ENCODE measurements at places on chromosomes 5 and 9.
A peak's percentile ranks its signal among the peaks of the same experiment; 100 is the strongest.

GRCh38 chr5:16461026-16461425 is 4.6 kb downstream of the ZNF622 start:
- DNase-seq: no peak

DNA sequence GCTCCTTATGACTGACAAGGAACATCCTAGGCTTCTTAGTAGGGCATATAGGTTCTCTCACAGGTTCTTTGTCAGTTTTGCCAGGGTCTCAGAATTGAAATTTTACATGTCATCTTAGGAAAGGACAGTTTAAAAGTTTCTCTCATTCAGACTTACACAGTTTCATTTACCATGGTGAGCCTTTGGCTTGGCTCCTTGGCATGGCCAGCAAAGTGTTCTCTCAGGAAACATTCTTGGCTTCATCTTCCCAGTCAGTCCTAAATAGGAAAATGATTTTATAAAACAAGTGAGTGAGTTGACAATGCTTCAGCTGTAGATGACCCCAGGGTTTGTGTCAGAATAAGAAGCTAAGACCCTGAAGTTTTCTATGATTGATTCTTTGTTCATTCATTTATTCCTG is 191.6 kb downstream of the PCSK5 start:
- DNase-seq: no peak

DNA sequence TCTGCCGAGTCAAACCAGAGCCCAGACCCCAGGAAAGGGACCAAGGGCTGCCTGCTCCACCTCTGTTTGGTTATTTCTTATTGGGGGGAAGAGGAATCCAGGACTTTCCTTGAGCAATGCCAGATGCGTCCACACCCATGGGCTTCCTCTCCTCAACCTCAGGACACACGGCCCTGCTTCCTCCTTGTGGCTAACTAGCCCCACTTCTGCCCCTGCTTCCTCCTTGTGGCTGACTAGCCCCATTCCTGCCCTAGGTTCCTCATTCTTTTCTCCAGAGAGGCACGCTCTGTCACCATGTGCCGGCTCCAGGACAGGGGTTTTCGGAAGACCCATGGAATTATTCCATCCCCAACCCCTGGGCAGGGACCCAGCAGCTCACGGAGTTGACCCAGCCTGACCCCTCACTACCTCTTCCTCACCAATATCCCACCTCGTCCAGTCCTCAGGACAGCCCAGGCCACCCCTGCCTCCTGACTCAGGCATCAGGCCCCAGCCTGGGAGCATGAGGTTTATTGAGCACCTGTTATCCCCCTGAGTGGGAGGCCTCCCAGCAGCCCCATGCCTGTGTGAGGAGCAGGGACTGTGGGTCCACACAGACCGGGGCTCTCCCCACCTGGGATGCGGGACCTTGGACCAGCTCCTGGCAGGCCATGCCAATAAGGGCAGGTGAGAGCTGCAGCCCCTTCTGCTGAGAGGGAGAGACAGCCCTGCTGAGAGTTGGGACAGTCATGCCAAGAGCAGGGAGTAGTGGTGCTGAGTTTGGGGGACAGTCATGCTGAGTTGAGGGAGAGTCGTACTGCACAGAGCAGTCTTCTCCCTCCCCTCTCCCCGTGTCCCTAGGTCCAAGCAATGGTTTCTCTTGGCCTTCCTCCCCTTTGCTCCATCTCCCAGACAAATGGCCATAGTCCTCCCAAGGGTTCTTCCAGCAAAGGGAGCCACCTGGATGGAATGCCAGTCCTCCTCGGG is 11.8 kb upstream of the FCN1 start:
- no peak for DNase-seq

- no peak for DNase-seq
Observed at GRCh38 chr5:124393584-124394379, 352.7 kb downstream of the ZNF608 start.

DNA sequence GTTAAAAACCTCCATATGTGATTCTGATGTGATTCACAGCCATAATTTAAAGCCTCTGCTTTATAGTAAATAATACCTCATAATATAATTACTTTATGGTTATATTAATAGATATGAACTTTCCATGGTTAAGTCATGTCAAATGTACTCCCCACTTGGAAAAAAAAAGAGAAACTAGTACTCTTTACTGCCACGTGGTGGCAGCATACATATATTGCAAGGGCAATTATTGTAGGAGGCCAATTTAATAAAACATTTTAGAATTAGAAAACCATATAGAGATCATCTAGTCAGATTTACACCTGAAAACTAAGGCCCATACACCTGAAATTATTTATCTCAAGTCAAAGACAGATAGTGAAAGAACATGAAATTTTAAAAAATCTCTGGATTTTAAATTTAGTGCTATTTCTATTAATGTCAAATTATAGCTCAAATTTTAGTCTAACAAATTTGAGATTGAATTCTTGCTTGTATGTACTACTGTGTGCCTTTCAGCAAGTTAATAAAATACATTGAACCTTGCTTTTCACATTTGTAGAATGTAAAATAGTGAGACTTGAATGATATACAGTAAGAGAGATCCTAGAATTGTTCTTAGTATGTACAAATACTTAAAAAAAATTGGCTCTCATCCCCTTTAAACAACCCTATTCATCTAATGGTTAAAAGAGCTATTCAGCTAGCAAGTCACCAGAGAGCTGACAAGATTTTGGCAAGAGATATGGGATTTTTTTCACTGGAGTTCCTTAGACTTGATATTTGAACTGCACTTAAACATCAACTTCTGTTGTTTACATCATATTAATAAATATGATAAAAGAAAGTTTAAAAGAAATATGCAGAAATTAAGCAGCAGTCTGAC is 603.8 kb downstream of the TLE4 start:
- no peak for DNase-seq

- DNase-seq: no peak
Observed at GRCh38 chr5:56625541-56625940, 189.8 kb upstream of the MAP3K1 start.

- no peak for DNase-seq
Observed at GRCh38 chr5:172395483-172395882, 58.8 kb downstream of the SH3PXD2B start.

GRCh38 chr5:127609957-127610356 is 38.9 kb upstream of the CTXN3 start:
- DNase-seq: no peak

DNA sequence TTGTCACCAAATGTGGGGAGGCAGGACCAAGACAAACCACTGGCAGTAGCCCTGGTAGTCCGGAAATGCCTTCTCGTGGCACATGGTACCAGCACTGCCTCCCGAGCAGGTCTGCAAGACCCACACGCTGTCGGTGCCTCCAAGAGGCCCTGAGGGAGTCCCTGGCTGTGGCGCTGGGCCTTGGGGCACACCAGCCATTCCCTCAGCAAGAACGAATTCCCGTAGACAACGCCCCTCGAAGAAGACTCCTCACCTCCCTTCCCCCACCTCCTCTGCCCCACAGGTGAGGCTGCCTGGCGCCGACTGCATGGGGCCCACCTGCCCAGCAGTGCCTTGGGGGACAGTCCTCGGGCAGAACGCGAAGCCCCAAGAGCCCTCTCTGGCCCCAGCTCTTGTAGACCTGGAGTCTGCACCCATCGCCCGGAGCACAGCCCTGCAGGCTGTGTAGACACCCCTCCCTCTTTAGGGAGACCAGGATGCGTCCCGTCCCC is 56.0 kb downstream of the EXD3 start:
- no peak for DNase-seq

- DNase-seq: no peak
Observed at GRCh38 chr9:34759432-34760134, 49.6 kb upstream of the CCL21 start.

GRCh38 chr5:122774519-122774860 is 390 bp upstream of the SNX2 start:
- no peak for DNase-seq

DNA sequence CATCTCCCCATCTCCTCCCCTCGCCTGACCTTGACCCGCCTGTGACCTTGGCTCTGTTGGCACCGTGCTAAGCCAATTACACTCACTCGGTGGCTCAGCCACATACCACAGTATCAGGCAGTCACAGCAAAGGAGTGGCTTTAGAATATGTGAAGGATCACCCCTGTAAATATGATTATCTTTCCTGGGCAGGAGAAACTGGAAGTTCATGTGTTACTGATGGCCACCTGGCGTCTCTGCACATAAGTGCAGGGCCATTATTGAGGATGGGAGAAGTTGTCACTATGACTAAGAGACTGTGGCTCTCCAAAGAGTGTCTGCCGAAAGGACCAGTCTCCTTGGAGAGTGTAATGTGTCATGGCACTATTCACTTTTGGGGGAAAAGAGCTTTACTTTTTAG is 116.9 kb upstream of the S1PR3 start:
- DNase-seq: no peak

DNA sequence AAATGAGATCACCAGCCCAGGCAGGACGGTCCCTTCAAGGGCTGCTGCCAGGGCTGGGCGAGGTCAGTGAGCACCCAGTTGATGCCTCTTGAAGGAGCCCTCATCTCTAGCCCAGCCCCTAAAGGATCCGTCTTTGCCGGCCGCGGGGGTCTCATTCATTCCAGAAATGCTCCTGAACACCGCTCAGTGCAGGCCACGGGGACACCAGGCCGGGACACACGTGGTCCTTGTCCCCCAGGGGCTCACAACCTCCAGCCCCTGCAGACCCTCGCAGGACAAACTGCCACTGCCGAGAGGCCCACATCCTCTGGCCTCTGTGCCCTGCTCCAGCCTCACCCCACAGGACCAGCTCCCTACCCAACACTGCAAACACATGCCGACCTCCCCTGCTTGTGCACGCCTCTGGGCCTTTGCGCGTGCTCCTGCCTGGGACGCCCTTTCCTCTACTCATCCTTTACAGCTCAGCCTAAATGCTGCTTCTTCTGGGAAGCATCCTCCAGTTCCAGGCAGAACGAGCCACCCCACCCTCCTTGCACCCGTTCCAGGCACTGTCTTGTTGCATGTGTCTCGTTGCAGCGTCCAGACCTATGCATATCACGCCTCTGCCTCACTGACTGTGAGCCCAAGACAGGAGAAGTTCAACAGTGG is 10.3 kb upstream of the LAMC3 start:
- DNase-seq: no peak

- DNase-seq: no peak
Observed at GRCh38 chr5:177539411-177539810, 15.0 kb downstream of the FAM193B start.

DNA sequence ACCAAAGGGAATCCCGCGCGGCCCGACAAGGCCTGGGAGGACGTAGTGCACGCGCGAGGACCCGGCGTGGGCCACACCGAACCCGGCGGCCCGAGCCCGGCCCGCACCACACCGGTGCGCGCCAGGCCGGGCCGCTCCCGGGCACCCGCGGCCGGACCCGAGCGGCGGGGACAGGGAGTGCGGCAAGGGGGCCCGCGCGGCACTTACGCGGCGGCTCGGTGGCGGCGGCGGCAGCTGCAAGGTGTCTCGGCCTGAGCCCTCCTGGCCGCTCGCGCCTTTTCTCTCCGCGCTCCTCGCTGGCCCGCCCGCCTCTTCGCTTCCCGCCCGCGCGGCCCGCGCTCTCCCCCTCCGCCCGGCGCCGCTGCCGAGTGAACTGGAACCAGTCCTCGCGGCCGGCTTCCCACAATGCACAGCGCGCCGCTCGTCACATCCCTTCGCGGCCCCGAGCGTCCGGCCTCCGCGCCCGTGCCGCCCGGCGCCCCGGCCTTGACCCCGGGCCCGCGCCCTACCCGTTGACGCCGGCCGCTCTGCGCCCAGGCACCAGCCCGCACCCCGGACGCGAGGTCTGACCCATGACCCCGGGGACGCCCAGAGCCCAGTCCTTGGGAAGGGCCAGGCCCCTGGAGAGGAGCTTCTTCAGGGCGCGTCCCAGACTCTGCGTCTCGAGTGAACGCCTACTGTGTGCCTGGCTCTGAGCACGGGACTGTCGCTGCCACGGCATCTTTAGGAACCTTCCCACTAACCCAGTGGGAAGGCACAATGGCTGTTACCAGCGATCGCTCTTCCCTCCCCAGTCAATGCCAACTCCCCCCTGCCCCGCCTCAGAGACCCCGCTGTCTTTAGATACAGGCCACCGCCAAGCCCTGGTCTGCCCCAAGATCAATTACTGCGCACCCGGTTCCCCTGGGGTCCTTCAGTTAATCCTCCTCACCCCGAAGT is at the start of gene MACROH2A1:
Gene MACROH2A1, minus strand, starts transcription at position 377 of the 939 bp plus-strand sequence. CDS start 10,138 bp downstream, outside the sequence.
- DNase-seq: peak; percentile 85

- no peak for DNase-seq
Observed at GRCh38 chr5:145628525-145628924, 206.6 kb downstream of the PRELID2 start.

DNA sequence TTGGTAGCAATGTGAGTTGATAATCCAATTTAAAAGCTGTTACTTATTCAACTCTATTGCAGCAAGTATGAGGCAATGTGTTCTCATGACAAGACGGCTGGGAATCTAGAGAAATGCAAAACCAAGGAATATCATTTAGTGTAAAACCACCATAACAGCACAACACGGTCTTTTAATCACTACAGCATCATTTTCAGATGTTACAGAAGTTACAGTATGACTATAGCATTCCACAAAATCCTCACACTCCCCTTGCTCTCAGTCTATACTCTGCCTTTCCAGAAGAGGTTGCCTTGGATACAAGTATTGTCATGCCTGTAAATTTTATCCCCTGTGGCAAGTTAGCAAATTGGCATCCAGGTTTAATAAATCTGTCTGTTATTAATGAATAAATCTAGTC is 28.6 kb upstream of the TAS2R1 start:
- DNase-seq: no peak

- DNase-seq: no peak
Observed at GRCh38 chr5:130141659-130142320, 237.5 kb downstream of the CHSY3 start.

DNA sequence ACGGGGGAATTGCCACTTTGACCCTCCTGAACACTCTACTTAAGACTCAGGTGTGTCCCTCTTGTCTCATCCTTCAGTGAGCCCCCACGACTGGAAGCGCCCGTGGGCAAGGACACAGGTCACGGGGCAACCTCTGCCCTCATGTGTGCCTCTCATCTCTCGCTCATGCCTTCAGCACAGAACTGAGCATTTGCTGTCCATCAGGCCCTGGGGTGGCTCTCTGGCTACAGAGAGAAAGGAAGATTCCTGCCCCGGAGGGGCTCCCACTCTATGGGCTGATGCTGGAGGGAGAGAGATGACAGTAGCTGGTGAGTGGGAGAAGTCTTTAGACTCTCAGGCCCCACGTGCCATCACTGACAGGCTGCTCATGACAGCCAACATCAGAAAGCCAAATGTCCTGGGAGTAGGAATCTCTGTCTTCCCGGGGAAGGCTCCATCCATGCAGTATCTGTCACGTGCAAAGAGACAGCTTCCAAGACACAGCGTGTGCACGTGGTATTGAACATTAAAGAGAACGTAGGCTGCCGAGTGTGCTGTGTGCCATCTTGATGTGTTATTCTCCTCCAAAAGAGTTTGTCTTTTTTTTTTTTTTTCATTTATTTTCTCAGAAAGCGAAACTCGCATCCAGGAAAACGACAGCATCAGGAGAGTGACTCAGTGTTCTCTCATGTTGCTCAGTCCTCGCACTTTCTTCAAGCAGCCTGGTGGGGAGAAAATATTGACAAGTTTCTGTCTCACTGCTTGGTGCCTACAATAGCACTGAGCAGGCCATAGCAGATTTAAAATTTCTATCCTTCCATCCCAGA is 190.5 kb downstream of the GAS1 start:
- no peak for DNase-seq

GRCh38 chr5:90983148-90983547 is 400.0 kb downstream of the ARRDC3 start:
- no peak for DNase-seq

- DNase-seq: no peak
Observed at GRCh38 chr5:117131876-117132275, 557.3 kb upstream of the SEMA6A start.
